H9 (cell line): ENCODE measurements at places on chromosomes 2 and 18. TPM values are rescaled to one million over a fixed set of nuclear protein-coding genes. Genes with fewer than 3 reads are reported as not detected.

The EGR4 gene
- 0.85 and 1.2 TPM in 2 replicates for total RNA-seq

DNA sequence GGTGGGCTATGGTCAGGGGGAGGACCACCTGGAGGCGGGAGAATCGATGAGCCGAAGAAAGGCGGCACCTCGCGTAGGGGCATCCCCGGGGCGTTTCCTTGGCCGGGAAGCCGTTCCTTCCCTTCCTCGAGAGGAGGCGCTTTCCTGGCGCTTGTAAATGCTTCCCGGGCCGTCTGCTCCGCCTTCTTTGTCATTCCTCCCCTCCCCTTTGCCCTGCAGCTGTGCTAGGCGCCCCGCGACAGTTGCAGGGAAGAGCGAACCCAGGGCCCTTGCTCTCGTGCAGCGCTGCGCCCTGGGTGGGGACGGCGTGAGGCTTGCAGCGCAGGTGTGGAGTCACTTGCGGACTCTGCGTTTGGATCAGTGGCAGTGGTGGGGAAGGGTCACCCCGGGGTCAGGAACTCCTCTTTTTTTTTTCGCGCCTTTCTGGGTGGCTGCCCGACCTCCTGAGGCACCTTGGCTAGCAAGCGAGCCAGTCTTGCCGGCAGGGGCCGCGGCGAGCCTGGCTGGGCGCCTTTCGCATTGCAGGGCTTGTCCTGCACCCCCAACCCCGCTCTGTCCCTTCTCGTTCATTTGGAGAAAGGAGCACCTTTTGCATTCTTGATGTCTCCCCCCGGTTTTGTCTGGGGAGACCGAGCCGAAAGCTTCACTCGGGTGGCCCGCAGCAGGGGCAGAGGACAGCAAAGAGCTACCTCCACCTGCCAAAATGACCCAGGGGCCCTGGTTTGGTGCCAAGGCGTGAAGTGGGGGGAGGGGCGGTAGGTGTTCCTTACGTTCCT is 858 bp downstream of the KCNS3 start:
- no peaks in the 10 kb centered on the region for H3K4me1 ChIP-seq
- peak overlapping the region; percentile 87 for H3K4me3 ChIP-seq
- no peaks in the 10 kb centered on the region for H3K36me3 ChIP-seq
- H3K27me3 ChIP-seq = peaks cover 9% of the 10 kb centered on the region; the same call in 1 of the 2 replicates

GRCh38 chr18:11906926-11907874 is 917 bp downstream of the MPPE1 start:
- H3K36me3 ChIP-seq = no peaks in the 10 kb centered on the region; the same call in 2 of the 3 replicates
- peaks cover 7% of the 10 kb centered on the region for H3K4me1 ChIP-seq
- H3K4me3 ChIP-seq = peak overlapping the region; percentile 84
- no peak overlapping the region for H3K27ac ChIP-seq
- DNase-seq = no peak
- no peaks in the 10 kb centered on the region for H3K27me3 ChIP-seq

DNA sequence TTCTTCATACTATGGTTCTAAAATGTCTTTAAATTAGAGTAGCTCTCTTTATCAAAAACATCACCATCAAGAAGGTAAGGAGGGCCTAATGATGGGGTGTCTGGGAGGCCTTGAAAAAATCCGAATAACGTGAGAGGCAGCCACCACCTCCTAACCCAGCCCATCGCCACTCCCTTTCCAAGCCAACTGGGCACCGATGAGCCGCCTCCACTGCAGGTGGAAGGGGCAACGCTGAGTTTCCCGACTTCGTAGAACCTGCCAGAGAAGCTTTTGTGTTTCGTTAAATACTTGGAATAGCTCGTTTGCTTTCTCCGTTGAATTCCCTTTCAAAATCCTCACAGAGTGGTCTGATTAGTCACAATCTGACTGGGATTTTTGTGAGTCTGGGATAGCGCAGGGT is 22.0 kb upstream of the RPL31 start:
- H3K27ac ChIP-seq = no peak overlapping the region
- DNase-seq = no peak
- H3K36me3 ChIP-seq = no peaks in the 10 kb centered on the region
- no peaks in the 10 kb centered on the region for H3K4me1 ChIP-seq

- no peak overlapping the region for H3K4me3 ChIP-seq
- H3K36me3 ChIP-seq = no peaks in the 10 kb centered on the region
- H3K27ac ChIP-seq = no peak overlapping the region
Measured at GRCh38 chr2:9984217-9984739, 32.8 kb downstream of the GRHL1 start.

DNA sequence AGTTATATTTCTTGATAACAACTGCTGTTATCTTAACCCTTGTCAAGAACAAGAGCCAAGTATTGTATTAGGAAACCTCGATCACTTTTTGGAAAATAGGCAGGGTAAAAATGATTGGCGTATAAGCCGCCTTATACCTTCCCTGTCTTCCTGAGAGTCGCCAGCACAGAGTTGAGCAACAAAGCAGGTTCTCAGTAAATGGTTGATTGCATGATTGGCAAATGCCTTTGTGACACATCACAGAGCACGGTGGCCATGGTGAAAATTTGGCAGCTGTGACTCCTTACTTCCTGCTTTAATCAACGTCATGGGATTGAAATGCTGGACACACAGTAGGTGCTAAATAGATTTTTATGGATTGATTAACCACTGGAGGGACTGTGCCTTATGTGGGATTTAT is 3.9 kb upstream of the KLHL29 start:
- no peaks in the 10 kb centered on the region; the same call in 1 of the 2 replicates for H3K4me1 ChIP-seq
- H3K27me3 ChIP-seq = peaks cover 4% of the 10 kb centered on the region; the same call in 1 of the 2 replicates
- DNase-seq = no peak
- H3K4me3 ChIP-seq = no peak overlapping the region
- H3K27ac ChIP-seq = no peak overlapping the region

The ABCG8 gene
- total RNA-seq = not detected in 2 replicates

GRCh38 chr2:83517727-83518368 is 941.2 kb downstream of the SUCLG1 start:
- H3K27me3 ChIP-seq = no peaks in the 10 kb centered on the region
- no peak overlapping the region for H3K27ac ChIP-seq
- no peaks in the 10 kb centered on the region for H3K4me1 ChIP-seq
- peaks cover 3% of the 10 kb centered on the region for H3K36me3 ChIP-seq
- H3K4me3 ChIP-seq = no peak overlapping the region

GRCh38 chr2:16150456-16151280 is 210.3 kb downstream of the MYCN start:
- no peaks in the 10 kb centered on the region for H3K36me3 ChIP-seq
- no peak overlapping the region for H3K4me3 ChIP-seq
- no peaks in the 10 kb centered on the region for H3K27me3 ChIP-seq
- H3K4me1 ChIP-seq = no peaks in the 10 kb centered on the region
- no peak for DNase-seq

DNA sequence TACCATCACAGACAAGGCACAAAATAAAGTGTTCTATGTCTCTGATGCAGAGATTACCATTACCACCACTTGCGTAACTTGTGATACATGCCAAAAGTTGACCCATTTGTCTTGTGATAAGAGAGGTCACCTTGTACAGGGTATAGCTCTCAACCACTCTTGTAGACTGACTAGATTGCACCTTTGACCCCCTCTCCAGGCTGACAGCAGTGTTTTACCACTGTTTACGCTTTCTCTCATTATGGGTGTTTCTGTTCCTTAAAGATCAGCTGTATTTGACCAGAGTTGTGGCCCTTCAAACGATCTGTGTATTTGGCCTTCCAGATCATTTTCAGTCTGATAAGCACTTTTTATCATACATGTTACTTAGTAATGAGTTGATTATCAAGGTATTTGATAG is 215.7 kb upstream of the HNMT start:
- no peaks in the 10 kb centered on the region; the same call in 1 of the 2 replicates for H3K4me1 ChIP-seq
- H3K4me3 ChIP-seq = no peak overlapping the region
- DNase-seq = no peak
- no peak overlapping the region for H3K27ac ChIP-seq

DNA sequence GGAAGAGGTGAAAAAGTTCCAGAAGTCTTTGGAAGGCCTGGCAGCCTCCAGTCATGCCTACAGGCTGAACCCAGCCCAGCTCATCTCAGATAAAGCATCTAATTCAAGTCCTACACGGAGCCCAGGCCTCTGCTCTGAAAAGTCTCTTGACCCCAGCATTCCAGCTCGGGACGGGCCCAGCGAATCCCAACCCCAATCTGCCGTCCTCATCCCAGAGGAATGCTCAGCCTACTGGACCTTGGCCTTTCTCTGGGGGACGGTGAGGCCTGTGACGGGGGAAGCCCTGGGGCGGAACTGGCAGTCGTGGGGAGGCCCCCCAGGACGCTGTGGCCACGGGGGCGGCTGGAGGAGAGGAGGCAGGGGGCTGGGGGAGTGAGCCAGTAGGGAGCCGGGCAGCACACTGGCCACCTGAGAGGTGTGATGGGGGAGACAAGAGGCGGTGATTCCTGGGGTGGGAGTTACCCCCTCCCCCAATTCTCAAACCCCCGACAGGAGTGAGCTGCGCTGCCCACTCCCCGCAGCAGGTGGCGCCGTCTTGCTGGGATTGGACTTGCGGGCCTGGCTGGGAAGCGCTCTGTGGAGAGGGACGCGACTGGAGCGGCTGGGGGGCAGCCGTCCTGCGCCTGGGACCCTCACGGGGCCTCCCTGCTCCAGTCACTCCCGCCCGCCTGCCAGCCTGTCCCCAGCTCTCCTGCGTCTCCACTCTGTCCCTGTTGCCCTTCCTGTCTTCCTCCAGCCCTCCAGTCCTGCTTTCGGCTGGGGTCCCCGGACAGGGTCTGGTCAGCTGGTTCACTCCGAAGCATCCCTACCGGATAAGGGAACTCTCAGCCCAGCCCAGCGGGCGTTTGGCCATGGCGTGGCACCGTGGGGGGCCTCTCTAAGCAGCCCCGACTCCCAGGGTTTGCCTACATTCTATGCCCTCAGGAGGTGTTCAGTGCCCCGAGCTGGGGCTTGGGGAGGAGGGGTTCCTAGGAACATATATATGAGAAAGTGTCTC is 182.6 kb upstream of the HAAO start:
- DNase-seq = peak; percentile 82
- H3K4me3 ChIP-seq = peak overlapping the region; percentile 67; the same call in 2 of the 3 replicates
- H3K27ac ChIP-seq = no peak overlapping the region
- no peaks in the 10 kb centered on the region for H3K4me1 ChIP-seq

DNA sequence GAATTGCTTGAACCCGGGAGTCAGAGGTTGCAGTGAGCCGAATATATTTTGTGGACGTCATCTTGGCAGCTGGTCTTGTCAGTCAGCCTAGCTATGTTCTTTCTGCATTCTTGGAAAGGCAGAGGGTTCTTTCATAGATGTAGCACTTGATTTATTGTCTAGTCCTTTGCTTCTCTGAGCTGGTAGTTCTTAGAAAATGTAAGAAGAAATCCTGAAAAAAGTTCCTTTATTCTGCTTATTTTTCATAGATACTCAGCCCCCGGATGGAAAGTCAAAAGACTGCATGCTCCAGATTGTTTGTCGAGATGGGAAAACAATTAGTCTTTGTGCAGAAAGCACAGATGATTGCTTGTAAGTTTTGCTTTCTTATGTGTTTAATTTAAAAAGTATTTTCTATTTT is 21.3 kb downstream of the PLEKHB2 start:
- peaks cover 76% of the 10 kb centered on the region for H3K36me3 ChIP-seq
- H3K4me1 ChIP-seq = no peaks in the 10 kb centered on the region
- no peak overlapping the region for H3K4me3 ChIP-seq

DNA sequence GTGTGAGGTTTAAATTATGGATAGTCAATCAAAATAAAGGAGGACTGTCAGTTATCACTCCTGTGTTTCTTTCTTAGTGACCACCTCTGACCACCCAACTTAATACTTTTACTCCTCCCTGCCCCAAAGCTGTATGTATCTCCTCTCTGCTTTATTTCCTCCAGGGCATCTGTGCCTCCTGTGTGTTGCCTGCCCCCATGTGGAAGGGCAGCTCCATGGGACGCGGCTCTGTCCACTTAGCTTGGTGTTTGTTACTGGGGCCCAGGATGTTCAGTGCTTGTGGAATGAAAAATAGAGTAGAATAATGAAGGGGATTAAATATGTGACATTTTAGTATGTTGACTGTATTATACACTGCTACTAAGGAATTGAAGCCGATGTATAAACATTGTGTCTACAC is 9.8 kb downstream of the ACP1 start:
- H3K4me1 ChIP-seq = no peaks in the 10 kb centered on the region
- no peak overlapping the region for H3K4me3 ChIP-seq
- peaks cover 57% of the 10 kb centered on the region for H3K36me3 ChIP-seq
- DNase-seq = no peak

The ATP5MC3 gene
- 326 and 334 TPM in 2 replicates for total RNA-seq

- no peaks in the 10 kb centered on the region for H3K36me3 ChIP-seq
- no peak for DNase-seq
- H3K4me3 ChIP-seq = no peak overlapping the region
- no peaks in the 10 kb centered on the region for H3K27me3 ChIP-seq
Measured at GRCh38 chr2:150601280-150602038, 114.0 kb upstream of the RND3 start.

GRCh38 chr2:40242315-40242714 is 209.6 kb downstream of the SLC8A1 start:
- no peak for DNase-seq
- peaks cover 11% of the 10 kb centered on the region for H3K4me1 ChIP-seq
- H3K4me3 ChIP-seq = no peak overlapping the region
- H3K27ac ChIP-seq = peak overlapping the region; percentile 26

- H3K4me1 ChIP-seq = no peaks in the 10 kb centered on the region
- H3K36me3 ChIP-seq = no peaks in the 10 kb centered on the region
- H3K4me3 ChIP-seq = peak overlapping the region; percentile 66
Measured at GRCh38 chr2:193502363-193503035, 1307.8 kb upstream of the TMEFF2 start.

- no peaks in the 10 kb centered on the region for H3K27me3 ChIP-seq
- no peak for DNase-seq
- no peaks in the 10 kb centered on the region for H3K4me1 ChIP-seq
- H3K36me3 ChIP-seq = no peaks in the 10 kb centered on the region
Measured at GRCh38 chr2:2842466-2842865, 511.4 kb upstream of the MYT1L start.

- no peak overlapping the region for H3K27ac ChIP-seq
- H3K27me3 ChIP-seq = peaks cover 90% of the 10 kb centered on the region
- no peaks in the 10 kb centered on the region; the same call in 2 of the 3 replicates for H3K36me3 ChIP-seq
- no peak overlapping the region for H3K4me3 ChIP-seq
- no peaks in the 10 kb centered on the region; the same call in 1 of the 2 replicates for H3K4me1 ChIP-seq
Measured at GRCh38 chr2:176131848-176132158, 2.3 kb downstream of the HOXD8 start.

DNA sequence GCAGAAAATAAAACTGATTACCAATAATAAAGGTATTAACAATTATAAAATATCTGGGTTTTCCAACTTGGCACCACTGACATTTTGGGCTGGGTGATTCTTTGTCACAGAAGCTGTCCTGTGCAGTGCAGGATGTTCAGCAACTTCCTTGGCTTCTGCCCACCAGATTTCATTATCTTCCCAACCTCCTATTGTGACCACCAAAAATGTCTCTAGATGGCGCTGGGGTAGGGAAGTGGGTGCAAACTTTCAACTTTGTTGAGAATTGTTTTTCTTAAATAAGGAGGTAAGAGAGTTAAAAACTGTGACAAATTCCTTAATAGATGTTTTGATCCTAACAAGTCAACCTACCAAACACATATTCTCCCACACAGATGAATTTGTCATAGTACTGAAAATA is 90.1 kb downstream of the GAREM1 start:
- no peak overlapping the region for H3K4me3 ChIP-seq
- H3K36me3 ChIP-seq = no peaks in the 10 kb centered on the region
- no peak overlapping the region for H3K27ac ChIP-seq
- no peak for DNase-seq
- no peaks in the 10 kb centered on the region for H3K4me1 ChIP-seq
- no peaks in the 10 kb centered on the region for H3K27me3 ChIP-seq
